Lung (tissue), 17 donors: ENCODE measurements at places on chromosomes 6 and 20.
A peak's percentile ranks its signal among the peaks of the same experiment; 100 is the strongest.

DNA sequence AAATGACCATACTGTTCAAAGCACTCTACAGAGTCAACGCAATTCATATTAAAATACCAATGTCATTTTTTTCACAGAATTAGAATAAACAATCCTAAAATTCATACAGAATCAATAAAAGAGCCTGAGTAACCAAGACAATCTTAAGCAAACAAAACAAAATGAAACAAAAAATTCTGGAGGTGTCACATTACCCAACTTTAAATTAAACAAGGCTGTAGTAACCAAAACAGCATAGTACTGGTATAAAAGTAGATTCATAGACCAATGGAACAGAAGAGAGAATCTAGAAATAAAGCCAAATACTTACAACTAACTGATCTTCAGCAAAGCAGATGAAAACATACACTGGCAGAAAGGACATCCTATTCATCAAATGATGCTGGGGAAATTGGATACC, 346.9 kb upstream of the JAG1 start:
- DNase-seq, result no peak

DNA sequence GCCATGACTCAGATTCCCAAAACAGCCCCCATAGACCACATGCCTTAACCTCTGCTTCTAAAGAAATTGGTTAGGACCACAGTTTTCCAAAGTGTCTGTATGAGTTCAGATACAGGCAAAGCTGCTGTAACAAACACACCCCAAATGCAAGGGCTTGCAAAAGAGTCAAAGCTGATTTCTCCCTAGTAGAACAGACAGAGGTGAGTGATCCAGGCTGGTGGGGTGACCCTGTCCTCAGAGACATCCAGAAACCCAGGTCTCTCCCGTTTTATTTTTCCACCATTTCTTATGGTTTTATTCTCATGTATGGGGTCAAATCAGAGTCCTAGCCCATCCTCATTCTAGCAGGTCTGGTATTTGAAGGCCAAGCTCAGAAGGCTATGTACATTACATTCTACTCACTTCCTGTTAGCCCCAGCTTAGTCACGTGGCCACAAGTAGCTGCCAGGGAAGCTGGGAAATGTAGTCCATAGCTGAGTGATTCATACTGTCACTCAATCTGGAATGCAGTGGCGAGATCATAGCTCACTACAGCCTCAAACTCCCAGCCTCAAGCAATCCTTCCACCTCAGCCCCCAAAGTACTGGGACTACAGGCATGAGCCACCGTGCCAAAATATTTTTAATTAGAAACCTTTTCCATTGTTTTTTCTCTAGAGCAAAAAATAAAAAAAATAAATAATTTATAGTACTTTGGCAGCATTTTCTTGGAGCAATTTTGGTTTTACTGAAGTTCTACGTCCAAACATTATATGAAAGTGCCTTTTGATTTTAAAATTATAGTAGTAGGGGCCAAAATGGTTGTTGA, 175.2 kb downstream of the ZMYND8 start:
- peak; percentile 32 for DNase-seq

DNA sequence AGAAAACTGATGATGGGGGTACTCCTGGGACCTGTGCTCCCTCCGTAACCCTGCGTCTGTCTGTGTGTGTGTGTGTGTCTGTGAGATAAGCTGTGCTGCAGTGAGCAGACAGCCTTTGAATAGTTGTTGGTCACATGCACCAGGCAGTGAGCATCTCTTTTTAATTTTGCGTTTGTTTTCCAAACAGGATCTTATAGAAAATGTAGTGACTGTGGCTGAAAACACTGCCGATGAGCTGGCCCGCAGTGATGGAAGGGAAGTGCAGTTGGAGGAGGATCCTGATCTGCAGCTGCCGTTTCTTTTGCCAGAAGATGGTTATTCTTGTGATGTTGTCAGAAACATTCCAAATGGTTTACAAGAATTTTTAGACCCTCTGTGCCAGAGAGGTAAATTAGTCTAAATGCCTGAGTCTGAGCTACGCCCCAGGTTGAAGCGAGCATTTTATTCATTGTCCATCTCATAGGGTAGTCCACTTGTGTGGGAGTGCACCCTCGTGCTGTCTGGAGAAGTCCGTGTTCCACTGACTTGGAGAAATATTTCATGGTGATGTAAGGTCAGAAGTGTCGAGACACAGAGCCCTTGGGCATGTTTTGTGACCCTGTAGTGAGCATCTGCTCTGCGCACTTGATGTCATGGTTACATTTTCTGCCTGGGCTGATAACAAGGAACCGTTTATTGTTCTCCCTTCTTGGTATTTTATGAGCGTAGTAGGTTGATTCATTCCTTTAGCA, 78.8 kb upstream of the KIF25 start:
- DNase-seq, result no peak

DNA sequence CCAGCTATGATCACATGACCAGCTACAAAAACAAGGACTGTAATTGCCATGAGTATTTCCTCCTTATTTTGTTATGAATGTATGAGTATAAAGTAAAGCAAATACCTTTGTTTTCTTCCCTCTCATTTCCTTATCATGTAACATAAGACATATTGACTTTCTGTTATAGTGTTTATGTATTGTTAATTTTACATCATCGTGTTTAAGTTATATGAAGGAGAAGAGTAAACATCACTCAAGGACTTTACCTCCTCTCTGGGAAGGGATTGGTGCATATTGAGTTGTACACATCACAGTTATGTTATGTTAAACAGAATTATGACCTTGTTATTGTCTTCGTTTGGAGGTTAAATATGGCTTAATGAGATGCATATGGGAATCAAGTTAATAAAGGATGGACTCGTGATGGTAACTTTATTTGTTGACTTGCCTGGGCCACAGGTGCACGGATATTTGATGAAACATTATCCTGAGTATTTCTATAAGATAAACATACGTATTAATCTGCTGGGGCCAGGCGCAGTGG, 57.3 kb upstream of the CNKSR3 start:
- DNase-seq, result no peak

- no peak for DNase-seq
Observed at GRCh38 chr20:24999568-24999967, 7.0 kb upstream of the APMAP start.

DNA sequence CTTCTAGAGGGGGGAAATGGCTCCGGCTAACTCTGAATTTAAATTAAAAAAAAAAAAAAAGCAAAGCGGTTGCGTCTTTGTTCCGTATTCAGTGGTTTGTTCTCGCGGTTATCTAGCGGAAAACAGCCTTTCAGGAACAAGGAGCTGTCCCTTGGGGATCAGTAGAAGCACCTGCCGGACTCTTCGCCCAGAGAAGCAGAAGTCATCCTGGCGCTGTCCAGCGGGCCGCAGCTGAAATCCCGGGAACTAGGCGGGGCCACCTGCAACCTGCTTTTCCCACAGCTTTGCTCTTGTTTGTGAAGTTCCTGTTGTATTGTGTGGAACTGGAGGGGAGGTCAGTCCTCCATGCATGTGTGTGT, 43.9 kb upstream of the GJE1 start:
- peak; percentile 58 for DNase-seq

- DNase-seq, result no peak
Observed at GRCh38 chr6:57158658-57159057, 13.5 kb upstream of the BAG2 start.

GRCh38 chr6:14488180-14488579, 370.6 kb downstream of the CD83 start:
- no peak for DNase-seq

DNA sequence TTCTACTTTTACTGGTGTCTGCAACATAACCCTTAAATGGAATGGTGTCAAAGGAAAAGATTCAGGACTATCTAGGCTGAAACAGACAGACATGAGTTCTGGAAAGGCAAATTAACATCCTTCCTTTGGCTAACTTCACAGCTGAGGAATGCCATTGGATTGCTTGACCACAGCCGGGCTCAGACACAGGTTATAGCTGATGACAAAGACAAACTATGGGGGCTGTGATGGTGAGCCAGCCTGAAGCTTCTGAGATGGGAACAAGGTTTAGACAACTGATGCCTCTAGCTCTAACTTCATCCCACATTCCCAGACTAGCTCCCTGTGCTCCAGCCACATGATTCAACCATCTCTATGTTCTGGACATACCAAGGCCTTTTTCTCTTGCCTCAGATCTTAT, 15.3 kb downstream of the POLR1C start:
- no peak for DNase-seq

GRCh38 chr6:72976484-72976883, 248.8 kb downstream of the KHDC1L start:
- no peak for DNase-seq

DNA sequence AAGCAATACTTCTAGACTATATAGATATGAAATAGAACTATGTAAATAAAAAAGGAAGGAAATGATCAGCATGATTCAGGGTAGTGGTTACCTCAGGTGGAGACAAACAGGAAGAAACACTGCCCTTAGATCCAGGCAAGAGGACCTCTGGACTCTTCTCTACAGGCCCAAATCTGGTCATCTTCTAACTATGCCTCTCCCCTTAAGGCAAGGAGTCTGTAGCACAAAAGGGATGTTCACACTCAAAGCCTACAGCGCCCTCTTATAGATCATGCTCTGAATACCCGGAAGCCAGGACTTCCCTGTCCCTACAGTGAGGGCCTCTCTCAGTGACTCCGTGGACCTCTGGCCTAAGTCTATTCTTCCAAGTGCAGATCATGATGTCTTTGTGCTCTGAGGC, 30.4 kb upstream of the HIVEP2 start:
- DNase-seq, result no peak

DNA sequence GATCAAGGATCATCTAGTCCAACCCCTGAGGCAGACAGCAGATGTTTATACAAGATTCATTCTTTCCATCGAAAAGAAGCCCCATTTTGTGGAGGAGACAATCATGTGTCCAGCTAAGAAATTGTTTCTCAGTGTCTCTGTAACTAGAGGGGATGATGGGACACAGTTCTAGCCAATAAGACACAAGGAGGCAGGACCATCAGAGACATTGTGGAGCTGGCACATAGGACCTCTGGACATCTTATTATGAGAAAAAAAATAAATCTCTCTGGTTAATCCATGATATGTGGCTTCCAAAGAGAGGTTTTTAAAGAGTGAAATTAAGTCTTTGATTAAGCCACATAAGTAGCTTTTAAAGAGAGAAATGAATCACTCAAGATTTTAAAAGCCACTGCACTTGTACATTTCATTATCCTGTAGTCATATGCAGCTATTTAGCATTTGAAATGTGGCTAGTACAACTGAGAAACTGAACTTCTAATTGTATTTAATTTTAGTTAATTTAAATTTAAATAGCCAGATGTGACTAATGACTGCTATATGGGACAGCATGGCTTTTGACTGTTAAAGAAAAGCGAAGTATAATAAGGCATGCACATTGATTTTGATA, 176.8 kb downstream of the TASP1 start:
- no peak for DNase-seq

DNA sequence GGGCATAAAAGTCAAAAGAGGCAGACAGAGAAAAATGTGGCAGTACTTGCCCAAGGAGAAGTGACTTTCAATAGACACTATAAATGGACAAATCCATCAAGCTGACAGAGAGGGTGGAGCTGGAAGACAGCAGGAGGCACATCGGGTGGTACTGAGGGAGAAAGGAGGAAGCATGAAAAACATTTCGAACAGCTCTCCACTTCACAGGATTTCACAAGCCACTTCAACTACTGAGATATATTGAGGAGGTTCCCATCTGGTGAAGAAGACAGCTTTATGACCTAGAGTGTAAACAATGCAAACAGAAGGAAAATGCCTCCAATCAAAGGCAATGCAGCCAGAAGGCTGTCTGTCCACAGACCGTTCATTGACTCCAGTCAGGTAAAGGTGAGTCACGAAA, 259.4 kb upstream of the ECI2 start:
- no peak for DNase-seq

DNA sequence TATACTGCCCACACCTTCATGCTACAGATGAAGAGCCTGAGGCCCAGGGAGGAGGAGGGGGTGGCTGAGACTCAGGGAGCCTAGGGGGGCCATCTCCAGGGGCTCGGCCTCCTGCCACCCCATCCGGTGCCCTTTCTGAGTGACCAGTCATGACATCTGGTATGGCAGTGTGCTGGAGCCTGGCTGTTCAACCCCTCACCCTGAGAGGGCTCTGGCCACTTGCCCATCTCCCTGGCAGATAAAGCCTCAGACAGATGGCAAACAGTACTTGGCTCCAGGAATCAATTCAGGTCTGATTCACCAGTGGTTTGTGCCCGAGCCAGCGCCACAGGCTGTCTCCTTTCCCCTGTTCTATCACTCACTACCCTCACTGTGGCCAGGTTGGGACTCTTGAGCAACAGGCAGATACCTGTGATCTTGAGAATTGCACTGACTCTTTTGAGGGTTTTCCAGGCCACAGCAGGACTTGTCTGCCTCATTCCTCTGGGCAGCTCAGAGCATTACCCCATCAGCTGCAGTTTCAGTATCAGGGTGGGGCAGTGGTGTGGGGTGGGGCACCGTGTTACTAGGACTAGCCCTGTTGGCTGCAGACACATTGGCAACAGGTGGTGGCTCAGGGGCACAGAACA, 22.8 kb downstream of the SRSF3 start:
- DNase-seq, result no peak
